ENCODE measurements at places on chromosomes 5 and 9.

- no peak for ATAC-seq
Measured at GRCh38 chr5:132099076-132099748, 25.6 kb downstream of the CSF2 start.

DNA sequence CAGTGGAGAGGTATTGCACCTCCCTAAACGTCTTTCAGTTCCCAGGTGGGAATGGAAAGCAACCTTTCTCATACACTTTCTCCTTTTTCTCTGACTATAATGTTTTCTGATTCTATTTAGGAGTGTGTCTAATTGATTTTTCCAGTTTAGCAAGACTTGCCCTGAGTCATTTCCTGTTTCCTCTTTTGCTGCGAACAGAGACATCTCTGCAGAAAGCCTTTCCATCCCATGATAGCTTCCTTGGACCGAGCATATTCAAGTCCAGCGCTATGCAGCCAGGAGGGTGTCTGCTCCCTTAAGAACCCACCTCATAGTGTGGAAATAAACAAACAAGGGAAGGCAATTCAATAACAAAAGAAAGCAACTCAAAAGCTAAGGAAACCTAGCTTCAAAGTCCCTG lies 60.0 kb upstream of the CDH6 start:
- ATAC-seq: no peak

DNA sequence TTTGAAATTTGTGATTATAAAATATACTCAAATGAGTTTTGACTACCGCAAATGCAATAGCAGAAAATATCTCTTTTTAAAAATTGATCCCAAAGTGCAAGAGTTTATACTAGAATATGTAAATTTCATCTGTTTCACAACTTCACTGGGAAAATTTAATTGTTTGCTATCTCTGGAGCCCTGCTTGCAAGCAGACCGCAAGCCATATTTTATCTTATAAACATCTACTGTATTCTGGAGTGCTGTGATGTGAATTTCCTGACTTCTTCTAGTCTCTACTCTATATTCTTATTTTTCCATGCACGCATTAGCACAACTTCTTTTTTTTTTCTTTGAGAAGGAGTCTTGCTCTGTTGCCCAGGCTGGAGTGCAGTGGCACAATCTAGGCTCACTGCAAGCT lies 98.7 kb downstream of the DROSHA start:
- no peak for ATAC-seq

DNA sequence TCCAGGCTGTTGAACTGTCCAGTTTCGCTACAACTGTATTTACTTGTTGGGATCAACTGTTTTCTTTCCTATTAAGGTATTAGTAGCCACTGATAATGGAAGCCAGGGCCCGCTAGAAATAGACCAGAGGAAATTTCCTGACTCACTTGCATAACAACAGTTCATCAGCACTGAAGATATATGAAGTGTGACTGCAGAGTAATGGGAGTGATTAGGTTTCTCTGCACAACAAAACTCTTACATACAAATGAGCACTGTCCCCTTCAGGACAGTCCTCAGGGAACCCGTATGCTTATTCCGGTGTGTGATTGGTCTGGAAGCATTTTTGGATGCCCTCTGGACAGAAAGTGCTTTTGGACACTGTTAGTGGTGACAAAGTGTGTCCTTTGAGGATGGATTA lies 55.3 kb downstream of the LIX1 start:
- ATAC-seq: no peak

GRCh38 chr9:114315723-114316363 lies 7.1 kb upstream of the ORM1 start:
- no peak for ATAC-seq

DNA sequence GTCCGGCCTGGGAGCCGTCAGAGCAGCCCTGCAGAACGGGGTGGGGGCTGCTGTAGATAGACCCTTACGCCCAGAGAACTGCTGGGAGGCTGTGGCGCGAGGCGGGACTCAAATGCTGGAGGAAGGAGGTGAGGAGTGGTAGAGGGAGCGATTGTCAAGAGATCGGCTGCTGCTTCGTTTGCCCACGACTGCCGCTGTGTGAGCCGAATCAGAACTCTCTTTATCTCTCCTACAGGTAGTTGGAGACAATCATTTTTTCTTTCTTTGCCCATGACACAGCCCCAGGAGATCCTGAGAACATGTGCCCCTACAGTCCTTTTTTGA lies 456 bp downstream of the ZNF79 start:
- ATAC-seq: no peak

DNA sequence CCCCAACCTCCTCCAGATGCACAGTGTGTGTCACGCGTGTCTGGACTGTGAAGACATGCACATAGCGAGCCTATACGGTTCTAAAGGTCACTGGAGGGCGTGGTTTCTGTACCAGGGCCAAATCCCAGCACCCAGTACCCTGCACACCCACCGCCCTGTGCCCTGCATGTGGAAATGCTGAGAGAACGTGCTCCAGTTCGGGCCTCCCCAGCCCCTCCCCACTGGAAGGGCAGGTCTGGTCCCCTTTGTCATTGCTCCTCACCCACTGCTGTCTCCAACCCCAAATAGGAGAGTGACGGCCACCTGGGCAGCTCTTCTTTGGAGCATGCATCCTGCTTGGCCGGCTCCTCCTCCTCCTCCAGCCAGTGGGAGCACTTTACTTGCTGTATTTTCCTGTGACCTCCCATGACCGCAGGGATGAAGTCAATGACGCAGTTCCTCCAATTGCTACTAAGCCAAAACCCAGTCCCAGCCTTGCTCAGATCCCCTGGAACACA lies 116.7 kb downstream of the WNK2 start:
- no peak for ATAC-seq

DNA sequence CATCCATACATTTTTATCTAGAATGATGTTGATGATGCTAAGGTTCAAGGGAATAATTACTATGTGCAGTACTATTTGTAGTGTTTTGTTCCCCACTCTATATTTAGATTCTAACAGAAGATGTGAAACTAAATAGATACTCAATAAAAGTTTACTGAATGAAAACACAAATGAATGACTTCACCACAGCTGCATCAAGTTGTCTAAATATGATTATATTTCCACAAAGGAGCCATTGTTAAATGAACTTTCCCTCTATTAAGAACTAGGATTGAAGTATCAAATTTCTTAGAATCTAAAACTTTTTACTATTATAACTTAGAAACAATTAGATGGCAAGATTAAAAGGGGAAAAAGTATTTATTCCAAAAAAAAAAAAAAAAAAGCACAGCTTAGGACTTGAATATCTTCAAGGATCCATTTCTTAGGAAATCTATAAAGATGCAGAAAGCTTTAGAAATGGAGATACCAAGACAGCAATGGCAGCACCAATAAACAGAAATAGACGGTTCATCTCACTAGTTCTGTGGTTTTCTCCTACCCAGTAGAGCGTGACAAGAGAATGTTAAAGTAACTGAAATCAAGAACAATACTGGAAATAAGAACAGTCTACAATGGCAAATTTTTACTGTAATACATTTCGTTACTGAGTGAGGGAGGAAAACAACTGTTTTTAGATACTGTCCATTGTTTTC lies 347.6 kb downstream of the EBF1 start:
- ATAC-seq: no peak

GRCh38 chr5:96022971-96023370 lies 61.3 kb upstream of the ELL2 start:
- no peak for ATAC-seq

- ATAC-seq: no peak
Measured at GRCh38 chr9:80763536-80763935, 925.8 kb downstream of the TLE1 start.

DNA sequence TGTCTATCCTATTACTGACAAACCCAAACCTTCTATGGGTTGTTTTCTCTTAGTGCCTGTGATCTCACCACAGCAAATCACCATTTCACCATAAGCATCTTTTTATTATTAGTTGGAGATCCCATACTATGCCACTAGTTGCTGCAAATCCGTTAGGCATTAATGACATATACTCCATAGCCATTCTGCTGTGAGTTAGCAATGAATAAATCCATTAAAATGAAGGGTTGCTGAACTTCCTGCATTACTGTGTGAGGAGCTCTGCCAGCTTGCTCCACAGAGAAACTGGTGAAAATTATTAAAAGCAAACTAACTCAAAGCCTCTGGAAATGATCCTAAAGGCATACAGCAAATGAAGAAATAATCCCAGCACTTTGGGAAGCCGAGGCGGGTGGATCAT lies 102.0 kb downstream of the CFAP95 start:
- no peak for ATAC-seq

GRCh38 chr5:132102944-132103331 lies 29.3 kb downstream of the CSF2 start:
- ATAC-seq: no peak

DNA sequence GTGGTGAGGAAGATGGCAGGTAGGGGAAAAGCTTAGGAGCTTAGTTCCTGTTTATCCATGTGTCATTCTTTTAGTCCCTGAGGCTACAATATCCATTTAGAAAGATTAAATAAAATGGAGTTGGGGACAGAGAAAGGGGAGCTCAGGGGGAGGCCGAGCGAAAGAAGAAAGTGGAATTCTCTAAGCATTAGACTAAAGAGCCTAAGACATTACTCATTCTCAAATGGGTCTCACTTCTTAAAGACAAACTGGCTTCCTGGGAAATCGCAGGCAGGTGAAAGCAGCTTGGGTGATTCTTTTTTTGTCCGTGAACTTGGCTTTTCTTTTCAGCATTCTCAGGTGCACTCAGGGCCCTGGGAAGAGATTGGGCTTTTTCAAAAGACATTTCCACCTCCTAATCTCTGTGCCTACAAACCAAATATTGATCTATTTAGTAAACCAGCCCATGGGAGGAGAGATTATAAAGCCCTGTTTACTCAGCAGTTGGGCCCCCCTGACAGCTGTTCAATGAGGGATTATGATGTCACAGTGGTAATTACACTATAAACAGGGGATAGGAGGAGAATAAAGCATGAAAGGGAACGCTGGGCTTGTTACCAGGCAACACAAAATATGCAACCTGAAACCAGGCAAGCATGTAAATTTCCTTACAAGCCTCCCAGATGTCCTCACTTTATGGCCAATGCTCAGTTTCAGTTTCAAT lies 584.0 kb downstream of the ACTL7B start:
- ATAC-seq: peak; percentile 93

- peak; percentile 92 for ATAC-seq
Measured at GRCh38 chr5:126198531-126198930, 224.7 kb upstream of the GRAMD2B start.

DNA sequence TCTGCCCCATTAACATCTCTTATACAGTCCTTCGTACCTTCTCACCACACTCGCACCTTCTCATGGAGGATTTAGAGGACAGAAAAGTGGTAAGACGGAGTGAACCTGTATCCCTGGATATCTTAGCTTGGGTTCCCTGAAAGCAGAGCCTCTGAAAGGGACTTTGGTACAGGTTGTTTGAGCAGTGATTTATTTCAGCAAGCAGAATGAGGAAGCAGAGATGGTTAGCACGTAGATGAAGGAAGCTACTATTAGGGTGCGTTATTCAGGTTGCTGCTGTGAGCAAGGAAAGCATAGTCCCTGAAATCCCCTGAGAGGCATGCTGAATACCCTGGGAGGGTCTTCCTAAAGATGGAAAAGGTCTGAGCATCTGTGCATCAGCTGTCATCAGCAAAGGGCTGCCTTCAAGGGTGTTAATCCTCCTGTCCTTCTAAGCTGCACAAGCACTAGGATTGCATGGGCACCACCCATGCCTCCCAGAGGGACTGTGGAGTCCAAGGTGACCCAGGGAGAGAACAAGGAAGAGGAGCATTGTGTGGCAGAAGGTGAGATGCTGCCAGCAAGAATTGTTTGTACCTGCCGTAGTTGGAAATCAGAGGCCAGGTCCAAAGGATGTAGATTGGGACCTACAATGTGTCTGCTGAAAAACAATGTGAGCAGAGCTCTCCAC lies 273.7 kb downstream of the RASEF start:
- ATAC-seq: no peak

DNA sequence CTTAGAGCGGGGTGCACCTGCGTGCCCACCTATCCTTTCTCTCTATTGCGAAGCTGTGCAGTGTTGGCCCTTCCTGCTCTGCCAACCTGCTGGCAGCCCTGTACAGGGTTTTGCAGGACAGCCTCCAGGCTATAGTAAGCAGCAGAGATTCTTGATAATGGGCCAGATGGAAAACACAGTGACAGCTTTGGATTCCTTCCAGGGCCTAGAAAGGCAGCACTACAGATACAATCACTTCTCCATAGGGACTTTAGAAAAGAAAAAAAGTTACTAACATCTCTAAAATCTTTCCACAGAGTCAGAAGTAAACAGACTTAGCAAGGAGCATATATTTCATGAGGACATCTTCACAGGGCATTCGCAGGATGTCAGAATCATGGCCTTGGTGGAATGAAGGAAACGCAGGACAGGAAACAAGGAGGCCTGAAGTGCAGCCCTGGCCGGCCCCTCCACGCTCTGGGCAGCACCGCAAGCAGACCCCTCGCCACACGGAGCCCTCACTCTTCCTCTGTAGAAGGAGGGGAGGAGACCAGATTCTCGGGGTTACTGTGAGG lies 172.1 kb upstream of the GAS1 start:
- peak; percentile 60 for ATAC-seq

Measured in motor neuron (in vitro differentiated cells).